Central memory CD4-positive, alpha-beta T cell (primary cell): ENCODE measurements at places on chromosomes 1 and 21.

DNA sequence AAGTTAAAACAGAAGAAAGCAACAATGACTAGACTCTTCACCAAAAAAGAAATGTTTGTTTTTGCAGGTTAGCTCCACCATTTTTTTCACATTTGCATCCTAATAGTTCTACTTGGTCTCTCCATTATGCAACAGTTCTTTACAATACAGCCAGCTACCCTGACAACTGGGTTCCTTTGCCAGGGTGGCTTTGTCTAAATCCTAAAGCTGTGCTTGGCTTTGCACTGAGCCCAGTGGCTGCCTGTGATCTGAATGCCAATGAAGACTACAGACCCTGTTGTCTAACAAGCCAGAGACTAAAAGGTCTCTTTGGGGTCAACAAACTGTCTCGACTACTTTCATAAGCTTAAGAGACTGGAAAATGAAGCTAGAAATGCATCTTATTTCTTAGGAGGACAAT, 112.0 kb downstream of the AKT3 start:
- no peak for DNase-seq

DNA sequence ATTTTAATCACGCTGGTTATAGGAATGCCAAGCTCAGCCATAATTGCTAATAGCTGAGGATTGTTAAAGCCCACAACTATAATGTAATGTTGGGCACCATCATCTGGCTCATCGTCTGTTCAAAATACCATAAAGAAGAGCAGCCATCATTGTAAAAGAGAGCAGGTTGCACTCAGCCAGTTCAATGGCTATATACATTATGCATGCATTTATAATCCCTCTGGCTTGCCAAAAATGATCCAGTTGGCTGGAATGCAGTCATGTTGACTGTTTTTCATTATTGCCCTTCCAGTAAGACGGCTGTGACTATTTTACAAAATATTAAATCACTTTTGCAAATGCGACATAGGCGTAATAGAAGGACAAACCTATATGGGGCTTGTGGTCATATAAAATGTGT, 85.3 kb downstream of the SPAG17 start:
- DNase-seq = no peak

- no peak for DNase-seq
Measured at GRCh38 chr1:162632217-162632666, at the start of gene DDR2. DDR2 (plus strand) TSS chr1:162632464; CDS start chr1:162719064, 86,600 bp downstream.

DNA sequence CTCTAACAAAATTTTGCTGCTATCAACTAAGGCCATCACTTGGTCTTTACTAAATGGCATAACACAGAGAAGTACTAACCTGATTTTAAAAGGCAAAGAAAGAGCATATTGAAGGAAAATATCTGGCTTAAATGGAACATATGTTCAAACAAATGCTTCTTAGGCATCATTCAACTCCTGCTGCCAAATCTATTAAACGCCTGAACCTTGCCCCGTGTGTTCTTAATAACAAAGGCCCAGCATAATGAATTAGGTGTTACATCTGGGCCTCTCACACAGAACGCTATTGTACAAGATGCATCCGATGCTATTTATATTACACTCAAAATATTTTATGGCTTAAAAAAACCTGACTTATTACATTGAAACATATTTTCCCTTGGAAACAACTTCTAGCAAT, 48.4 kb downstream of the B3GALNT2 start:
- no peak for DNase-seq

GRCh38 chr21:42107881-42108553, 36.9 kb downstream of the UMODL1 start:
- peak; percentile 60 for DNase-seq

- DNase-seq = no peak
Measured at GRCh38 chr1:14810595-14811361, 212.3 kb downstream of the KAZN start.

- no peak for DNase-seq
Measured at GRCh38 chr21:45637883-45638282, 5.6 kb upstream of the PCBP3 start.

DNA sequence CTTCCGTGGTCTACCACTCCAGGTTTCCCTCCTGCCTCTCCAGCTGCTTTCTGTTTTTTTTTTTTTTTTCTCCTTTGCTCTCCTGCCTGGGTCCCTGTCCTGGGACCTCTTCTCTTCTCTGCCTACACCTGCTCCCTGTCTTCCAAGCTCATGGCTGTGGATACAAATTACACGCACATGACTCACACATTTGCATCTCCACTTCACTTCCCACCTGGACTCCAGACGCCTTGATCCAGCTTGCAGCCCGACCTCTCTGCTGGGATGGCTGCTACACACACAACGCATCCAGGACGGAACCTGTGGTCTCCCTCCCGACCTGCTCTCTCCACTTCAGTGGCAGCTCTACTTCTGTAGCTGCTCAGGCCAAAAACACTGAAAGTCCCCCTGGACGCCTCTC, 44.4 kb upstream of the B3GALT5 start:
- no peak for DNase-seq

- DNase-seq = no peak
Measured at GRCh38 chr1:44832056-44832705, 10.9 kb downstream of the PTCH2 start.

GRCh38 chr1:63813829-63814277, 40.0 kb downstream of the ROR1 start:
- DNase-seq = no peak

DNA sequence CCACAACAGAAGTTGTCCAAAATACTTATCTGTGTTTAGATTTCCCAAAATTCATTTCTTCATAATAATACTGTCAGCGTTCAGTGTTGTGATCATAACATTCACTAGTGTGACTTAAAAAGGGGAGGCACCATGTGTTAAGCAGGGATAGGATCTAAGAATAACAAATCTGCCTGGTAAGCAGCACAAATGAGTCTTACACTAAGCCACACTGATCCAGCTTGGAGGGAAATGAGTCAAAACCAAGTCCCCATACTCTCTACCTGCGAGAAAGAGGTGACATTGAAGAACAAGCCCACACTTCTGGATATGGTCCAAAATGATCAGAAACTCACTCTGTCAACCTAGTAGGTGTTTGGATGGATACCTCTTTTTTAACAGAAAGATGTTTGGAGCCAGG, 145.5 kb downstream of the CRB1 start:
- DNase-seq = no peak

DNA sequence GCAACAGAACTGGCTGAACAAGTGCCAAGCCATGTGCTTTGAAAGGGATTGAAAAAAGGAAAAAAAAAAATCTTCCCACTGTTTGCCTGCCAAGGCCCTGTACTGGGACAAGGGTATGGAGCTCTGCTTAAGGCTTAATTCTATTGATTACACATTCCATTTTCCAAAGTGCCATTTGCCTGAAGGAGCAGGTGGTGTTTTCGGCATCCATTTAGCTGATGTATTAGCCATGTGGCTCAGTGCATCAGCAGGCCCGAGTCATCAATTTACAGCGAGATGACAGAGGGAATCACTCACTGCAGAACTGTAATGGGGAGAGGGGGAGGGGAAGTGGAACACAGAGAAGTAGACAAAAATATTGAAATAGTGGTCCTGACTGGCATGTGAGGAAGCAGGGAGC, 144.2 kb upstream of the BEND5 start:
- no peak for DNase-seq

DNA sequence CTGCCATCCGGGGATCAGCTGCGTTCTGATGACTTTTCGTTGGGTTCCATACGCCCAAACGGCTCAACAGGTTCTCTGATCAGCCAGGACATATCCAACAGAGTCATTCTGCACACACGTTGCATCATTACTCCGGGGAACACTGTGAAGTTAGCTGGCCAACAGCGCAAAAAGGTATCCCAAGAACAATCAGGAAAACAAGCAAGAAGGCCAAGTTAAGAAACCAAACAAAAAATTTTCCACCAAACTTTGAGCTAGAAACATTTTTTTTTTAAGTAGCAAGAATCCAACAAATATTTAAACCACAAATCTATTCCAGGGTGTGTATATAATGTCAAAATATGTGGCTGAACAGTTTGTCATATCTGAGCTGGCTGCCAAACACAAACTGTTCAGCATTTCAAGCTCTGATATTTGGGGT, 29.2 kb downstream of the NID1 start:
- DNase-seq = no peak

DNA sequence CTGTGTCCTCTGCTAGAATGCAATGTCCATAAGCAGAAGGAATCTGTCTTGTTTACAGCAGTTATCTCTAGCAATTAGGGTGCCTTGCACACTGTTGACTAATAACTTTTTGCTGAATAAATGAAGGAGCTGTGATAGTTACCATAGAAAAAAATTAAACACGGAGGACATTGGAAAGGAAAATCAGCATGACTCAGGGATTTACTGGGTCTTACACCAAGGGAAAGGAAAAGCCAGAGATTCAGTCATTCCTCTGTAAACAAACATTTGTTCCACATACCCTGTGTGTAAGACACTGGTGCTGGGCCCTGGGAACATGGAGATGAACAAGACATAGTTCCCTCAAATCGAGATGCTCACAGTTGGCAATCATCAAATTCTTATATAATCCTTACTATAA, 183.3 kb downstream of the PTGER3 start:
- no peak for DNase-seq

- DNase-seq = no peak
Measured at GRCh38 chr1:160168016-160168415, 16.6 kb downstream of the ATP1A4 start.
